ENCODE measurements at places on chromosomes 13 and 19. TPM values are rescaled to one million over a fixed set of nuclear protein-coding genes. Genes with fewer than 3 reads are reported as not detected.

GRCh38 chr13:98454389-98454881 is 122.5 kb downstream of the STK24 start:
- no peak for DNase-seq

DNA sequence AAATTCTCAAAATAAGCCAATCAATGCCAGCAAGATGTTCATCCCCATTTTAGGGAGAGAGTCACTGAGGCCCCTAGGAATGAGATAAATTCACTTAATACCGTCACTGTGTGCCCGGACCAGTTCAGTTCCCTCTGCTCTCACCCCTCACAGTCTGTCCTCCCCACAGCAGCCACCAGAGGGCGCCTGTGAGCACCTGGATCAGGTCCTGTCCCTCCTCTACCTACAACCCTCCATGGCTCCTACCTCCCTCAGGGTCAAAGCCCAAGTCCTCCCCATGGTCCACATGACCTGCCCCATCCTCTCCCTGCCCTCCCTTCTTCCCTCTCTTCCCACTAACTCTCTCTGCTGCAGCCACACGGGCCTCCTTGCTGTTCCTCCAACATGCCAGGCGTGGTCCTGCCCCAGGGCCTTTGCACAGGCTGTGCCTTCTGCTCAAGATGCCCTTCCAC is 42.0 kb upstream of the NFIC start:
- DNase-seq, result no peak

- DNase-seq, result no peak
Observed at GRCh38 chr19:33404506-33405253, 31.2 kb downstream of the CEBPG start.

GRCh38 chr19:7386308-7386707 is 37.6 kb downstream of the ARHGEF18 start:
- DNase-seq, result no peak

The ASF1B gene
- not detected for total RNA-seq

The TUBB4A gene
- total RNA-seq, result 662 TPM

DNA sequence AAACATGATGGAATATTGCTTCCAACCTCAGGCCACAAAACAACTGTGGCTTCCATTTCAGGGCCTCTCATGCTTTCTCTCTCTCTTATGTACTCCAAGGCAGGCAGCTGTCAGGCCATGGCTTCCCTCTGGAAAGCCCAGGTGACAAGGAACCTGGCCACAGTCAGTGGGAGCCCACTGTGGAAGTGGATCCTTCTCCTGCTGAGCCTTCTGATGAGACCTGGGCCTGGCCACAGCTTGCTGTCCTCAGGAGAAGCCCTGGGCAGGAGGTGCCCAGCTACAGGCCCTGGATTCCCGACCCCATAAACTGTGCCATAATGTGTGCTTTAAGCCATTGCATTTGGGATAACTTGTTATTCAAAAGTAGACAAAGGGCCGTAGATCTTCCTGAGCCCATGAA is 71.2 kb downstream of the SPACA7 start:
- no peak for DNase-seq

DNA sequence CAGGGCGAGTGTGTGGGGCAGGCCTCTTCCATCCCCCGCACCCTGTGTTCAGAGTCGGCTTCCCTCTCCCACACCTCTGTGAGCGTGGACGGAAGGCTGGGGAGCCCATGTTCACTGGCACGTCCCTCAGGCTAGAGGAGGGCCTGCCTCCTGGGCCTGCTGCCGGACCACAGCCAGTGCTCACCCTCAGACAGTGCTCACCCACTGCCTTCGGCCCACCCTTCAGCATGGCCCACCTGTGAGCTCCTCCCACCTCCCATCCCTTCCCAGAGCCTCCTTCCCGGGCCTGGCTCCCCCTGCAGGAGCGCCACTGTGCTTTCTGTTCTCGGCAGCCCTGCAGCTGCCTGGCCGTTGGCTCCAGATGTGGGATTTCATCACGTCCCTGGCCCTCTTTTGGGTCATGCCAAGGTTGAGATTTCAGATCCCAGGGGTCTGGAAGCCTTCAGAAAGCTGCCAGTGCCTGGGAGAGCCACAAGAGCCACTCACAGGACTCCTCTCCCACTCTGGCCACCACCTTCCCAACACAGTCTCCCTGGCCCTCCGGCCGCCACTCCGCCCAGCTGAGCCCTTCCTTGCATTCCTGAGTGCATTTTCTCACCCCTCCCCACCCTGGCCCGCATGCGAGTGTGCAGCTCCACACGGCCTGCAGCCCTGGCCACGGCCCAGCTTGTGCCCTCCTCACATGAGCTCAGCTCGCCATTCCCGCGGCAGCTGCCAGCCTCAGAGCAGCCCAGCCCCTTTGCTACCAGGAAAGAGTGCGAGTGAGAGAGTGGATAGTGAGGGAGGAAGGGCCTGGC is 25.3 kb downstream of the CAPN12 start:
- DNase-seq, result peak; percentile 68

DNA sequence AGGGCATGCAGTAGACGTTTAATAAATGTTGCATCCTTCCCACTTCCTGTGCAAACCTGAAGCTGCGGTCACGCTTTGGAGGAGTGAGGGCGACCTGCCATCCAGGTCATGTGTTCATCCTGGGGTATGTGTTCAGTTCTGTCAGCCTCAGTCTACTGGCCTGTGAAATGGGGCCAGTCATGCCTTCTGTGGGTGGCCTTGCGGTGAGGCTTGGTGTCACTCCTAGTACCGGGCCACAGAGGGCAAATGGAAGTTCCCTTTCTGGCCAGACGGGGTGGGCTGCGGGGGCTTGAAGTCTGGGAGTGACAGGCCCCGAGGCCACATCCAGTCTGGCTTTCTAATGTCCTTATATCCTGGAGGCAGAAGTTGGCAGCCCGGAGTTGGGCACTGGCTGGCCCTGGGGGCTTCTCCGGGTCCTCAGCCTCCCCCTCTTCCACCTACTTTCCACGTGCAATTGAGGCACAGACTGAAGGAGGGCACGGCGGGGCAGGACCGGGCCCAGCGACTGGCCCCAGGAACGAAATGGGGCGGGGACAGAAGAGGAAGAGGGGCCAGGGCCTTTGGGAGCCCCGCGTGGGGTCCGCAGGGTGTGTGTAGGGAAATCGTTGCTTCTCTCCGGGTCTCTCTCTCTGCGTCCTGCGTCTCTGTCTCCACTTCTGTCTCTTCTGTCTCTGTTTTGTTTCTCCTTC is 11.1 kb downstream of the PDE4A start:
- no peak for DNase-seq

GRCh38 chr19:47595944-47596343 is 13.0 kb upstream of the BICRA start:
- DNase-seq, result no peak

GRCh38 chr19:639253-640160 is at the start of gene FGF22:
Gene FGF22 (plus strand): TSS chr19:639879. CDS start chr19:639926, 47 bp downstream.
- DNase-seq, result peak; percentile 87

The OR10H2 gene
- total RNA-seq, result not detected

DNA sequence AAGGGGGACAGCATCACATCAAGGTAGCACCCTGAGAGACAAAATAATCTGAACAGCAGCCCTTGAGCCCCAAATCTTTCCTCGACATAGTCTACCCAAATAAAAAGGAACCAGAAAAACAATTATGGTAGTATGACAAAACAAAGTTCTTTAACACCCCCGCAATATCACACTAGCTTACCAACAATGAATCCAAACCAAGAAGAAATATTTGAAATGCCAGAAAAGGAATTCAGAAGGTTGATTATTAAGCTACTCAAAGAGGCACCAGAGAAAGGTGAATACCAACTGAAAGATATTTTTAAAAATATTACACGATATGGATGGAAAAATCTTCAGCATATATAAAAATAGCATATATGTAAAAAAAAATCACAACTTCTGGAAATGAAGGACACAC is 252.9 kb upstream of the SLITRK6 start:
- DNase-seq, result no peak

DNA sequence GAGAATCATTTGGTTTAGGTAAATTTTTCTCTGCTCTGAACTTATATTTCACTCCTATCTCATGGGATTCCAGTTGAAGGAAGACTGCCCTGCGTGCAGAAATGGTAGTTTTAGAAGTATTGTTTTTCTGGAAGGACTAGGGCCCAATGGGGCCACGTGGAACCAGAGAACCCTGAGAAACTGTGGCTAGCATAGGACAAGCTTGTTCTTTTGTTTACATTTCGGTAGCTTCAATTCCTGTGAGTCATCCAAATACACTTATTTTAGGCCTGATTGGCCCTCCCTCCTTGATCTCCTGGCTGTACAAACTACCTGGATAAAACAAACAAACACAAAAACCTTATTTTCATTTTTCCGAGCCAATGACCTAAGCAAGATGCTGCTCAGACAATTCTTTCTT is 124.0 kb downstream of the ITGBL1 start:
- no peak for DNase-seq

DNA sequence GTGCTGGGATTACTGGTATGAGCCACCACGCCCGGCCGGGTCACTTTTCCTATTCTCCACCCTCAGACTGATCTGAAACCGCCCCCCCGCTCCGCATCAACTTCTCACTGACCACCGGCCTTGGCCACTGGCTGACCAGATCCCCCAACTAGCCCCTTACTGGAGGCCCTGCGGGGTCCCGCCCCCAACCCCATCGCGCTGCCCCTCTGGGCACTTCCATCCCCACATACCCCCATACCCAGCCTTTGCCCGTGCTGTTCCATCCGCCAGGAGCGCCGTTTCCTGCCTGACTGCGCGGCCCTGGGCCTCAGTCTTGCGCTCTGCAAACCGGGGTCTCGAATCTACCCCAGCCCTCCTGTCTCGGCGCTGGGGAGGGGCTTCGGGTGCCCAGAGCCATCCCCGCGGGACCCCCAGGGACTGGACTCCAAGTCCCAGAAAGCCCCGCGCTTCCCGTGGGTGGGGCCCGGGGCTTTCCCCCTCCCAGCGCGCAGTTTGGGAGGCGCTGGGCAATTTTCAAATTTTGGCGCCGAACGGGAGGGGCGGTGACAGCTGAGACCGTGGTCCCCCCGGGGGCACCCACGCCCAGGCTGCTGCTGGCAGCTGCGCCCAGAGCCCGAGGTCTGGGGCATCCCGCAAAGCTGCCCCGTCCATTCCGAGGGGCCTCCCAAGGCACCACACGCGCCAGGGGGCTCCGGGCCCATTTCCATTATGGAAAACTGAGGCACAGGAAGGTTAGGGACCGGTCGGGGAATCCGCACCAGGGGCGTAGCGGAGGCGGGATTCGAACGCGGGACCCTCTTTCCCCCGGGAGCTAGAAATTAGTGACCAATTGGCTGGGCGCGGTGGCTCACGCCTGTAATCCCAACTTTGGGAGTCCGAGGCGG is 5.2 kb upstream of the LMNB2 start:
- DNase-seq, result peak; percentile 36

The ZNF441 gene
- total RNA-seq, result 14.9 TPM

The SYNGR4 gene
- total RNA-seq, result not detected

The SLC25A42 gene
- 23.3 TPM for total RNA-seq

DNA sequence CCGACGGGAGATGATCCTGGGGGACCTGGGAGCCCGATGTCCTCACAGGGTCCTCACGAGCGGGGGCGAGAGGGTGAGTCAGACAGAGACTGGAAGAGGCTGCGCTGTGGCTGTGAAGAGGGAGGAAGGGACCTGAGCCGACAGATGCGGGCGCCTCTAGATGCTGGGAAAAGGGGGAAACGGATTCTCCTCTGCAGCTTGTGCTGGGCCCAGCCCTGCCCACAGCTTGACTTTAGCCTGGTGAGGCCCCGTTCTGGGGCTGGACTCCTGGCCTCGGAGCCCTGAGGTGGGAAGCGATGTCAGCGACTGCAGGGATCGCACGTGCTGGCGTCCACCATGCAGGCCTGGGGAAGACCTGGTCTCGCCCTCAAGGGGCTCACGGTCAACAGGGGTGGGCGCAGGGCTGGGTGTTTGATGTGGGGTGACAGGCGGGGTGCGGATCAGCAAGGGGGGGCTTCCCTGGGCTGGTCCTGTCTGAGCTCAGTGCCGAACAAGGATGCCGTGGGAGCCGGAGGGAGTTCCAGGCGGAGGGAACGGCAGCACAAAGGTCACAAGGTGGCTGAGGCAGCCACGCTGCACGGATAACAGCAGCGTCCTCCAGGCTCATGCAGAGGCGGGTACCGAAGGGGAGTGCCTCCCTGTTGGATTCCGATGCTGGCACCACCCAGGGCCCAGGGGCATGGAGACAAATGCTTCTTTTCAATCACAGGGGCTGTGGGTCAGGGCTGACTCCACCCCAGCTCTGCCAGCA is 31.8 kb downstream of the PIP5K1C start:
- no peak for DNase-seq

GRCh38 chr19:7483720-7484201 is 5.1 kb downstream of the PEX11G start:
- DNase-seq, result no peak

GRCh38 chr13:101523154-101524131 is 71.0 kb downstream of the ITGBL1 start:
- DNase-seq, result no peak

DNA sequence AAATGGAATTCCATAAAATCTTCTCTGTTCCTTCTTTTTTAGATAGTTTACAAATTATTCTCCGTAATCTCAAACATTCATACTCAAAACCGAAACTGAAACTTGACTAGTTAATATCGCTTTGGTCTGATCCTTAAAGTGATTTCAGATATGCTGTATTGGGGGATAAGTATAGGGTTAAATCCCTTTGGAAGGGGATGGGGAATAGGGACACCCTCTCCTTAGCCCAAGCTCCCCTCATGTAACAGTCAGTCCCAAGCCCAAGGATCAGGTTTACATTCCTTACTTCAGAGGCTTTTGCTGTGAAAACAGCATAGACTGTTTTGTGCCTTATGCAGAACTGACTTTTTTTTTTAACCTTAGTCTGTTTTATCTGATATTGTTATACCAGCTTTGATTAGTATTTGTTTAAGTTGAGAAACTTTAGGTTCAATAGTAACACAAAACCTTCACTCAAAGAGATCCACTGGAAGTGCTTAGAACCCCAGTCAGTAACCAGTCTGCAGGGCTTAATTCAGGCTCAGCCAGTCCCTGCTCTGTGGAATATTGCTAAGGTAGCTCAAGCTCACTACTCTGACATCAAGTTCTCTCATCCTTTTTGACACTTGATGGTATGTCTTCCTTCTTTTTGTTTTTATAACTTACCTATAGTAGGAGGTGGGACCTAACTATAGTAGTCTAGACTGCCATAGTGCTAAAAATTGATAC is 10.5 kb downstream of the CDADC1 start:
- DNase-seq, result no peak

The NKG7 gene
- total RNA-seq, result 1.6 TPM

- DNase-seq, result no peak
Observed at GRCh38 chr13:112894423-112894672, 74.7 kb upstream of the MCF2L start.

GRCh38 chr19:33024398-33024797 is 40.3 kb downstream of the RHPN2 start:
- DNase-seq, result no peak

The TRPM4 gene
- total RNA-seq, result 11.8 TPM

The RFPL4A gene
- total RNA-seq, result not detected

The SLAIN1 gene
- total RNA-seq, result 271 TPM

DNA sequence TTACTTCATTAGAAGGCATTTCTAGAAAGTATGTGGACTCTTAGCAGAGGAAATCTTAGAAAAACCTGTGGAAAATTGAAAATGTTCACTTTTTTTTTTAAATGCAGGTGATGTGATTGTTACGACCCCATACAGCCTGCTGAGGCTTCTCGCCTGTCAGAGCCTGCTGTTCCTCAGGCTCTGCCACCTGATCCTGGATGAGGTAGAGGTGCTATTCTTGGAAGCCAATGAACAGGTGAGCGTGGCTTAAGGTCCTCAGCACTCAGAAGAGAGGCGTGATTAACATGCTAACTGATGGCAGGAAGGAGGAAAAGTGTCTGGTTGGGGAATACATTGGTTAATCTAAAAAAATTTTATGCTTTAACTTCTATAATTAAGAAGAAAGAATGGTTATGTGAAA is 71.4 kb downstream of the SLC7A9 start:
- no peak for DNase-seq

The LILRB1 gene
- total RNA-seq, result 3.7 TPM
